Sigmoid colon (tissue), 7 donors: ENCODE measurements at places on chromosomes 12 and 14. TPM values are rescaled to one million over a fixed set of nuclear protein-coding genes. Genes with fewer than 3 reads are reported as not detected.

GRCh38 chr14:103576371-103577024, 13.7 kb downstream of the COA8 start:
- peaks cover 24% of the 10 kb centered on the region for H3K4me1 ChIP-seq
- H3K4me3 ChIP-seq: no peak overlapping the region
- no peaks in the 10 kb centered on the region for H3K27me3 ChIP-seq
- peak overlapping the region; percentile 86 for H3K27ac ChIP-seq
- peaks cover 8% of the 10 kb centered on the region for H3K36me3 ChIP-seq

B4GALNT1 gene
- total RNA-seq: 0.99 TPM

DNA sequence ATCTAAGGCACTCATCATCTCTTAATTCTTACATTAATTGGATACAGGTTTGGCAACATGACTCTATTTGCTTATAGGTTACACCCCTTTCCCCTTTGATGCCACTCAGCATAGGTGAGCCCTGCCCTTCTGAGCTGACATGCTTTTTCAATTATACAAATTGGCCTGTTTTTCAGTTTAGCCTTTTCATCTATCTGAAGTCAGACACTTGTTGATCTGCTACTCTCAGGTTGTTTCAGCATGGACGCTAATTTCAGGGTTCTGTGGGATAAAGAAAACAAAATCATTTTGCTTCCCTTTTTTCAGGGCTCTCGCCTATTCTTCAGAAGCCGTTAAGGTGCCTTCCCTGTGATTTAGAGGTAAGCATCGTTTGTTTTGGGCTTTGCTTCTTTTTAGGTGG, 55.3 kb downstream of the DACT1 start:
- H3K27ac ChIP-seq: no peak overlapping the region
- DNase-seq: no peak
- peaks cover 7% of the 10 kb centered on the region for H3K4me1 ChIP-seq
- H3K27me3 ChIP-seq: no peaks in the 10 kb centered on the region
- H3K36me3 ChIP-seq: no peaks in the 10 kb centered on the region

DNA sequence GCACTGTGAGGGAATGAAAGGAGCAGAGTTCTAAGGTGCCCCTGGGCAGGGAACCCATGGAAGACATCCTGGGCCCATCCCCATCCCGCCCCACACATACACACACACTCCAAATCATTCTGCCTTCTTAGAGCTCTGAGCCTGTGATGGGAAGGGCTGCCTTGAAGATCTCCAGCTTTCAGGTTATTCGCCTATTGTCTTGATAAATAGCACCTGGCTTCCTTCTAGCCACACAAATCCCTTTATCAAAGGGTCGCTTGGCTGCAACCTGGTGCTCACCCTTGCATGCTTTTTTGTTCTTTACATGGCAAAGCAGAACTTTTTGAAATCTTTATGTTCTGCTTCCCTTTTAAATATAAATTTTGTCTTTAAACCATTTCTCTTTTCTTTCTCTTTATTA, 112.2 kb upstream of the TMTC1 start:
- H3K27me3 ChIP-seq: no peaks in the 10 kb centered on the region
- H3K27ac ChIP-seq: no peak overlapping the region
- no peaks in the 10 kb centered on the region for H3K36me3 ChIP-seq
- no peak overlapping the region for H3K4me3 ChIP-seq

DNA sequence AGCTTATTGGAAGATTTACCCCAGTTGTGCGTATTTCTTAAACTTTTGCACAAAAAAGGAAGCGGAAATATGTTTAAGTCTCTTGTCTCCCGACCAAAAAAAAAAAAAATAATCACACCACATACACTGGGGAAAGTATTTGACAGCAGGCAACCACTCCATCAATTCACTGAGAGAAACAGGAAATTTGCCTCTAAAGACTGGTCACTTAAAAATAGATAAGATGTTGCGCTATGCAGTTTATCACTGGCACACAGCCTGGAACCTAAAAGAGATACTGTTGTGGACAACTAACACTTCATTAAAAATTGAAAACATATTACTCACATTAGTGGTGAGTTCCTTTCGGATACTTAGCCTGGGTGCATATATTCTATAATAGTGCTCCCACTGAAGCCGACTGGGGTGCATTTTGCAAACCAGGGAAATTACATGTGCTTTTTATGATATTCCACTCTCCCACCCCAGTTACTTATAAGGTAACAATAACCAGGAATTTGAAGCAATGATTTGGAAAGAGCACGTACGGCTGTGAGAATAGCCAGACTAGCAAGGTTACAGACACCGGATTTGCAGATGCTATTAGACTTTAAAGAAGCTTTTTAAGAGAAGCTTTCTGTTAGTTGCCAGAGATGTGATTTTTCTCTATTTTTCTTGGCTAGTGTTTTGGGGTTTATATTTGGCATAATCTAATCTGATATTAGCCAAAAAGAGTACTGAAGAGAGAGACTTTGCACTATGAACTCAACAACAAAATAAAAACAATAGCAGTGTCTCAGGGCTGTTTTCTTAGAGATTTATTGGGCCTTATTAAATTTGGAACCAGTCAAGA, 311.5 kb downstream of the NOVA1 start:
- H3K4me3 ChIP-seq: peak overlapping the region; percentile 9
- H3K4me1 ChIP-seq: no peaks in the 10 kb centered on the region
- DNase-seq: no peak
- no peaks in the 10 kb centered on the region for H3K36me3 ChIP-seq
- no peaks in the 10 kb centered on the region for H3K27me3 ChIP-seq
